NCI-H2029 treated with DMSO at 0.1 percent for 48 hours (cell line): ENCODE measurements at places on chromosomes 1 and 21.

DNA sequence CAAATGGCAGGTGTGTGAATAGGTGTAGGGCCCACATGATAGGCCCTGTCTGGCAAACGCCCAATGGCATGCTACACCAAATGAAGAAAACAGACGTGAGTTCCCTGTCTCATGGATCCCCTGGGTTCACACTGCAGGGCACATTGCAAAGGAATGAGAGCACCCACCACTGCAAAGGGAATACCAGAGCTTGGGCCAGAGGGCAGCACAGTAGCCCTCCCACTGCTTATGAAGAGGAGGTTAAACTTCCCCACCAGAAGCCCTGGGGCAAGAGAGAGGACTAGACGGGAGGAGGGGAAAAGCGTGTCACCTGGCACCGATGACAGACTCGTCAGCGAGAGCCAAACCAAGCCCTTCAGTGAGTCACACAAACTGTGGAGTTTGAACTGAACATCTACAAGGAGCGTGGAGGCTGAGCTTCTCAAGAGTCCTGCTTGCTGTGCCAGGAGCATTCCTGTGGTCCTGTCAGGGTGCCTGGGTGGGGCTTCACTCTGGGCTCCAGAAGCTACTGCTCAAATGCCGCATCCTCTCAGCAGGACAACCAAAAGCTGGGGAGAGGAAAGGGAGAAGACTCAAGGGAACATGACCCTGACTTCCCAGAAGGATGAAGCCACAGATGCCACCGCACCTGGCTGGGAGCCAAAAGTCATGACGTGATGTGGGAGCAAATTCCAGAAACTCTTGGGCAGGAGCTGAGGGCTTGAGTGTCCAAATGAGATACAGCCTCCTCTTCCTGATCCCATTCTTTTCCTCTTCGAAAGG, 61.1 kb downstream of the TOMM20 start:
- peak; percentile 89 for DNase-seq

- DNase-seq: no peak
These were observed 53.8 kb downstream of the ROR1 start for GRCh38 chr1:63827411-63828321.

- no peak for DNase-seq
These were observed 35.2 kb downstream of the BMP8A start for GRCh38 chr1:39526466-39527189.

DNA sequence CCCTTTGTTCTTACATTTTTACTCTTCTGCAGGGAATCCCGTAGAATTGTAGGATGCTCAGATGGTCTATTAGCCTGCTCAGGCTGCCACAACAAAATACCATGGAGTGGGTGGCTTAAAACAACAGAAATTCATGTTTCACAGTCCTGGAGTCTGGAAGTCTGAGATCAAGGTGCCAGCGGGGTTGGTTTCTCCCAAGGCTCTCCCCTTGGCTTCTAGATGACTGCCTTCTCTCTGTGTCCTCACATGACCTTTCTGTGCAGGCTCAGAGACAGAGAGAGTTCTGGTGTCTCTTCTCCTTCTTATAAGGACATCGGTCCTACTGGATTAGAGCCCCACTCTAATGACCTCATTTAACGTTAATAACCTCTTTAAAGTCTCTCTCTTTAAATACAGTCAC, 41.7 kb downstream of the HUNK start:
- DNase-seq: no peak

DNA sequence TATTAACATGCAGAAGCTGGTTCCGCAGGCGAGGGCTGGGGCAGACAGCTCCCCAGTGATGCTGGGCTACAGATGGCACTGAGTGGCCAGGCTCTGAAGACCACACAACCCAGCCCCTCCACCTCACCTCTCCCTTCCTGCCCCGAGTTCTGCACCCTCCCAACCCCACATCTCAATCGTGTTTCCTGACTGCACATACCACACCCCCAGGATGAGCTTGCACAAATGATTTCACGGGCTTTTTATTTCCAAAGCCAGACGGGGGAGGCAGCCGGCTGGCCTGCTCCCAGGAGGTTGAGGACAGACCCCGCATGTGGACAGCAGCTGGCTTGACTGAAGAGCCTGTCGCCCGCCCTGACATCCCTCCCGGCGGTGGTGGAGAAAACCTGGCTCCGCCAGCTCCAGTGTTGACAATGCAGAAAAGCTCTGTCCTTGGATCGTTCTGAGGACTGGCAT, 21.4 kb upstream of the ALDH4A1 start:
- DNase-seq: no peak

- no peak for DNase-seq
These were observed 215.7 kb upstream of the FGGY start for GRCh38 chr1:59081181-59081580.

GRCh38 chr1:182833271-182833670, 5.9 kb upstream of the DHX9 start:
- no peak for DNase-seq

- no peak for DNase-seq
These were observed 154.8 kb upstream of the DPYD start for GRCh38 chr1:98075626-98076025.

GRCh38 chr1:110138956-110139355, 11.3 kb upstream of the SLC6A17 start:
- DNase-seq: no peak

DNA sequence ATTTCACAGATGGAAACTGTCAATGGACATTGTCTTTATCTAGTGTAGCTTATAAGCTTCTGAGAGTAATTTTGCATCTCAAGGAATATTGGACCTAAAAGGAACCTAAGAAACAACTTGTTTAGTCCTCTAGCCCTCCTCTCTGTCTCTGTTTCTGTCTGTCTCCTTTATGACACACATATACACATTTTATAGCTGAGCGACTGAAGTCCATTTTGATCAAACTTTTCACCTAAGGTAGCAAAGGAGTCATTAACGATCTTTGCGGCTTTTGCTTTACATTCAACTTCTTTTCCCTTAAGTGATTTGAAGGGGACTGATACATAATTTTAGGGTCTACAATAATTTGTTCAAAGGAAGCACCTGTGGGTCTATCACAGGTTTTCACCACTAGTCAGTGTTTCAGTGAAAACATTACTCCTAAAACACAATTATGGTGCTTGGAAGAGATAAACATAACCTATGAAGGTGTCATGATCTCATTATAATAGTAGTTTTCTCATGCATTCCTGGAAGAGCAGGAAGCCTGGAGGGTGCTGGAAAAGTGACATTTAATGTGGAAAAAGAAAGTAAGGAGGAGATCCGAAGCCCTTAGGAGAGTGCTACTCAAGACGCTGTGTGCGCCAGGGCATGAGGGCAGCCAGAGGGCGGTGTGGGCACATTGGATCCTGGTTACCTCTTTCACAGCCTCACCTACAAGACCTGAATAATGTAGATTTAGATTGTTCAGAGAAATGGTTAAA, 248.6 kb downstream of the DNM3 start:
- DNase-seq: peak; percentile 1

DNA sequence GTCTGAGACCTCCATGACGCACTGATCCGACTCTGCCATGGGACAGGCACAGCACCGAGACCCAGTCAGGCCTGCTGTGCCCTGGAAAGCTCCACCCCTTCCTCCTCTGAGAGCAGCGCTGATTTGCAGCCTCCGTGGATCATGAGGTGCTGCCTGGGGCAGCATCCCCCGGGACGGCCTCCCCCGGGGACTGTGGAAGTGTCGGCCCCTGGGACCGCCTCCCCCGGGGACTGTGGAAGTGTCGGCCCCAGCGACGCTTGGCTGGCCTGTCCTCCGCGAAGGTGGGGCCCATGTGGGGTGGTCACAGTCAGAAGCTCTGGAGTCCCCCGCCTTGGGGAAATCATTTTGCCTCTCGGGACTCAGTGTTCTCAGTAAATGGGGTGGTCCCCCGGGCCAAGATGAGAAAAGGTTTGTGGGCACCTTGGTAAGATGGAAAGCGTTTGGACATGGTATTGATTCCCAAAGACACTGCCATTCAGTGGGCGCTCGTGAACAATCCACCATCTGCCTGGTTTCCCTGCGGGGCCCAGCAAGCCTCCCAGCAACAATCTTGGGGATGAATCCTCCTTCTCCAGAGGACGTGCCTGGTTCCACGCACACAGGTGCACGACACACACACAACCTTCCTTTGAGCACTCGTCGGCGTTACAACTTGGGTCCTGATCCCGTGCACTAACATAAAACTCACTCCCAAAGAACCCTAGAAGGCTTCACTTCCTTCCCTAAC, 3.0 kb downstream of the TFF2 start:
- no peak for DNase-seq

GRCh38 chr1:21270086-21270689, 20.1 kb downstream of the ECE1 start:
- DNase-seq: no peak

DNA sequence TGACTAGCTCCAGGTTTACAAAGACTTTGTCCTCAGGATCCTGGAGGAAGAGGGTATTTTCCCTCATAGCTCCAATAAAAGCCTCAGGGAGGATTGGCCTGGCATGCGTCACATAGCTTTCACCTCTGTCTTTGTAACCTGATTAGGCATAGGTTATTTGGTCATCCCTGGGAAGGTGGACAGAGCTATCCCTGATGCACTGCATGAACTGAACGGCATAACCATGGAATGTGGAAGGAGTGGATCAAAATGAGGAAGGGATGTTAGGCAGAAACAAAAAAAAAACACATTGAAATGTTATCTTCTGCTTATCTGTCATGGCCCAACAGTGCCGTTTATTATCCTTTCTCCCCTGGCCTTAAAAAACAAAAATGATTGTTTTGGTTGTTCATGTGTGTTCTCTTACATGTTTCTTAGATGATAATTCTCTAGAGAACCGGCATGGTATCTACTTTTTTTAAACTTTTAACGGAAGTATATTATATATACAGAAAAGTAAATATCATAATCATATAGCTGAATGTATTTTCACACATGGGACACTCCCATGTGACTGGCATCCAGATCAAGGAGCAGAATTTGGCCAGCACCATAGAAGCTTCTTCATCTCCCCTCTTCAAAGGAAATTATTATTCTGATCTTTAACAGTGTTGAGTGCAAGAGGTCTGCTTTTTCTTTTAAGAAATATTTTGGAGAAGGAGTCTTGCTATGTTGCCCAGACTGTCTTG, 85.3 kb downstream of the RPS6KC1 start:
- no peak for DNase-seq

DNA sequence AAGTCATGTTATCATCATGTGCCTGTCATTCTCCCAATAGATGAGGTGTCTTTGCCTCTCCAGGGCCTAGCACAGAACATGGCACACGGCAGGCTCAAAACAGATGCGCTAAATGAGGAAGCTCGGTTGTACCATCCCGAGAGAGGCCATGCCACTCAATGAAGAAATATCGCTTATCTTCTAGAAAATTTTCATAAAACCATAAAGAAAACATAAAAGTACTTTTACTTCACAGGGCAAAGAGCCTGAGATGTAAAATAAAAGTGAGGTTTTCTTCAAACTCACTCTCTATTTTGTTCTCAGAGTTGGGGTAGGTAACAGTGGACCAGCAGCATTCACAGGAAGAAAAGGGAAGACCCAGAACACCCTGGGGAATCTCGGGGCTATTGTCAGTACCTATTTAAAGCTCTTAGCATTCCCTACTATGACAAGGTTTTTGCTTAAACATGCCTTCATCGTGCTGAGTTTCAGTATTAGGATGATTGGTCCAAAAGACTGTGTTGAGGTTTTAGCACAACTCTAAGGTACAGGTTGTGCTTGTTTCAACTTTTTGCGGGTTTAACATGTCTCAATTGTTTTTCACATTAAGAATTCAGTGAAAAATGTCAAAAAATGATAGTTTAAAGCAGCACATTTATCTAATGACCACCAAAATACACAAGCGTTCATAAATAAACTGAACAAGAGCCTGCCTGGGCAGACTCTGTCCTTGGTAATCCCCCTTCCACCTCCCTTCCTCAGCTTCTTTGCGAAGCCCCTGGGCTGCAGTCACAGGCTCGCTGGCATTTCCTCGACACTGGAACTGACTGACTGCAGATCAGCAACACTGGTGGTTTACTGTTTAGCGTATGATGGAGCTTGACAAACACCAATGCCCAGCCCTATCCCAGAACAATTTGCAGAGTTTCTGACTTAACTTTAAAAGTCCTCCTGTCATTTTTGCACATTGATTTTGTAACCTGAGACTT, 55.6 kb downstream of the COQ8A start:
- DNase-seq: no peak

DNA sequence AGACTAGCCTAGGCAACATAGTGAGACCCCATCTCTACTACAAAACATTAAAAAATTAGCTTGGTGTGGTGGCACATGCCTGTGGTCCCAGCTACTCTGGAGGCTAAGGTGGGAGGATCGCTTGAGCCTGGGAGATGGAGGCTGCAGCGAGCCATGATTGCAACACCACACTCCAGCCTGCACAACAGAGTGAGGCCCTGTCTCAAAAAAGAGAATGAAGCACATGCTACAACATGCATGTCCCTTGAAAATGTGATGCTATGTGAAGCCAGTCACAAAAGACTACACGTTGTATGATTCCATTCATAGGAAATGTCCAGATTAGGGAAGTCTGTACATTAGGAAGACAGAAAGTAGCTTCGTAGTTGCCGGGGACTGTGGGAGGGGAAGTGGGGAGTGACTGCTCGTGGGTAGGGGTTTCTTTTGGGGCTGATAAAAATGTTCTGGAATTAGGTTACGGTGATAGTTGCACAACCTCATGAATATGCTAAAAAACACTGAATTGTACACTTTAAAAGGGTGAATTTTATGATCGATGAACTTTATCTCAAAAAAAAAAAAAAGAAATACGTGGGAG, 202.1 kb downstream of the KAZN start:
- no peak for DNase-seq

GRCh38 chr1:231338270-231339128, at the start of gene SPRTN:
Gene SPRTN, plus strand, starts transcription at chr1:231338293. Its CDS starts 91 bp downstream, at chr1:231338384.
- no peak for DNase-seq

DNA sequence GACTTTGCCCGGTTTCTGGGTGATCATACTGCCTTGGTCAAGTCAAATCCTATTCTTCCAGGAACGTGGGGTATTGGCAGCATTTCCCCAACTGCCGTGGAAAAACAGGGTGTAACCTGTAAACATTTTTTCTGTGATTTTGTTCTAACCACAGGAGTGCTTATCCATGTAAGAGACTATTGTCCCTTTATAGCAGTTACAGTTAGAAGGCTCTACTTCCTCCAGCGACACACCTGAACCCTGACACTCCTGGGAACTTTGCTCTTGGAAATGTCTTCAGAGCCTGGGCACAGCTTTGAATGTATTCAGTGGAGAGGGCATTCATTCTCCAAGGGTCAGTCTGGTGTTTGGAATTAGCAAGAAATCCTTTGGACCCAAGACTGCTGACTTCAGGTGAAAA, 26.4 kb upstream of the ARHGEF10L start:
- no peak for DNase-seq

DNA sequence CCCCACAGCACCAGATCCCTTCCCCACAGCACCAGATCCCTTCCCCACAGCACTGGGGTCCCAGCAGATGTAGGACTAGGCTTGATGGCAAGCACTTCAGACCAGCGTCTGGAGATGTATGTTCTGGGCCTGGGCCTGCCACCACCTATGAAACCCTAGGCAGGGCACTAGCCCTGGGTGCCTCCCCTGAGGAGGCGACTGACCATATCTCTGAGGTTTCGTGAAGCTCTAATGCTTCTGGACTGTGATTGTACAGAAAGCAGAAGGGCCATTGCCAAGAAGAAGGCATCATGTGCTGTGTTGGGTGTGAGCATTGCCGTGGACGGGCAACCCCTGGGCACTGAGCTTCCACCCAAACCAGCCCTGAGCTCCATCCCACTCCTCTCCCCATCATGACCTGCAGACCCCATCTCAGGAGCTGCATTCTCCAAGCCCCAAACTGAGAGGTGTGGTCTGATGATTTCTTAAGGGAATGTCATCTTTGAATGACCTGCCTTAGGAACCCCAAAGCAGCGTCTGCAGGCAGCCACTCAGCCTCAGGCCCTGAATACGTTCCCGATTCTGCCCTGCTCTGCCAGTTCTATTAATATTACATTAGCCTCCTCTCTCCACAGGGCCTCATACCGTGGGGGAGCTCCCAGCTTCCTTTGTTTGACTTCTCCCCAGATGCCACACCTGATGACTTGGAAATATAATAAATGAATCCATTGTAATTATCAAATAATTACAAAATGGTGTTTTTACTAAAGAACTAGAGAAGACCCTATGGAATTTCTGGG, 163.4 kb downstream of the TRIM33 start:
- DNase-seq: no peak
